SJCRH30 (cell line): ENCODE measurements at places on chromosomes 16 and 17. TPM values are rescaled to one million over a fixed set of nuclear protein-coding genes. Genes with fewer than 3 reads are reported as not detected.

Gene KRT36
- not detected in 2 replicates for total RNA-seq

Gene PRSS27
- 0.33 and 0.40 TPM in 2 replicates for total RNA-seq

Gene ABCA10
- not detected in 2 replicates for total RNA-seq

Gene DNASE1L2
- 0.96 and 1.7 TPM in 2 replicates for total RNA-seq

Gene SEC14L5
- not detected in 2 replicates for total RNA-seq

Gene TBC1D3K
- total RNA-seq, result not detected in 2 replicates

Gene DPEP3
- total RNA-seq, result not detected in 2 replicates

Gene XYLT1
- total RNA-seq, result under 0.01 and 0.03 TPM in 2 replicates

Gene NPIPA8
- total RNA-seq, result 8.8 and 12.3 TPM in 2 replicates

Gene ASPA
- total RNA-seq, result 0.02 TPM in 1 of 2 replicates, not detected in the other

Gene CARD14
- 0.32 and 0.33 TPM in 2 replicates for total RNA-seq

Gene NUP85
- 95.4 and 103 TPM in 2 replicates for total RNA-seq

Gene CTRB2
- 0.56 TPM in 1 of 2 replicates, not detected in the other for total RNA-seq

Gene NHLRC4
- total RNA-seq, result 0.08 TPM in 1 of 2 replicates, not detected in the other

Gene ZNF768
- total RNA-seq, result 59.7 and 62.5 TPM in 2 replicates

Gene CDK12
- total RNA-seq, result 47.6 and 51.9 TPM in 2 replicates

Gene RNF157
- 3.3 and 3.5 TPM in 2 replicates for total RNA-seq

Gene ERN1
- 2.2 and 3.8 TPM in 2 replicates for total RNA-seq

Gene KRTAP4-9
- total RNA-seq, result not detected in 2 replicates
